SW 1271 (cell line): ENCODE measurements at places on chromosomes 5 and 9.

DNA sequence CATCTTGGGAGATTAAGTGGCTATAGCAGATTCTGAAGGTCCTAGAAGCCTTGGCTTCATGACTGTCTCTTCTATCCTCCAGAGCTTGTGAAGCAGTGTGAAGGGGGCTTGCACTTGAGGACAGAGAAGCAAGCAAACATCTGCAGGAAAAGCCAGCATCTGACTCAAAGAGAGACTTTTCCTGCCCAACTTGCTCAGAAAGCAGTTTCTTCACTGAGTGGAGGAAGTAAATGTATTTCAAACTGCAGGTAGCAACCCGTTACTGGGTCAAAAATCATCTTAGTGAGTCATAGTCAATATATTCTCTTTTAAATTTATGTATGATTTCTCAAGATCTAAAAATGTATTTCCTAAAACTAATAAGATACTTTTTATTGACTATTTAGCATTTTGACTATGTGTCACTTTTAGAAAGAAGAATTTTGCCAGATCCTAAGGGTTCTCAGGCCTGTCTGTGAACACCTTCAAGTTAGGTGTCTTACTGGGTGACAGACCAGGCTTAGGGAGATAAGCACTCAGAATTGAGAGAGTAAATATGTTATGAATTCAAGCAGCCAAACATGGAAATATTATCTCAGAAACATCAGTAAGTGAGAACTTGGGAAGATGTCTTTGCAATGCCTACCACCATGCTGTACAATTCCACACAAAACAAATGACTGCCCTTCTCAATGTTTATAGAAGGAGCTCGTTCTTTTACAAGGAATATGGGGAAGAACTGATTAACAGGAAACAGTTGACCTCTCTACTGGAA, 72.6 kb upstream of the DMAC1 start:
- no peak for DNase-seq

DNA sequence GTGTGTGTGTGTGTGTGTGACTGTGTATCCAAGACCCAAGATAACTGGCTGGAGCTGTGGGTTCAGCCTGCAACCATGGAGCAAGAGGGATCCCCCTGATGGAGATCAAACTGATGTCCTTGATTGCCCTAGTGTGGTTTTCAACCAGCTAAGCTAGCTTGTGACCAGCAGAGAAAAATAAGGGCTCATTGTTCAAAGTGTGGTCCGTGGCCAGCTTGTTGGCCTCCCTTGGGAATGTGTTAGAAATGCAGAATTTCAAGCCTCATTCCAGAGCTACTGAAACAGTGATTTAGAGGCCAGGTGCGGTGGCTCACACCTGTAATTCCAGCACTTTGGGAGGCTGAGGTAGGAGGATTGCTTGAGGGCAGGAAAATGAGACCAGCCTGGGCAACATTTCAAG, 79.9 kb downstream of the ACER2 start:
- no peak for DNase-seq

GRCh38 chr9:109251080-109251775, 69.6 kb downstream of the EPB41L4B start:
- no peak for DNase-seq

- no peak for DNase-seq
Measured at GRCh38 chr5:24923400-24923799, 278.6 kb upstream of the CDH10 start.

DNA sequence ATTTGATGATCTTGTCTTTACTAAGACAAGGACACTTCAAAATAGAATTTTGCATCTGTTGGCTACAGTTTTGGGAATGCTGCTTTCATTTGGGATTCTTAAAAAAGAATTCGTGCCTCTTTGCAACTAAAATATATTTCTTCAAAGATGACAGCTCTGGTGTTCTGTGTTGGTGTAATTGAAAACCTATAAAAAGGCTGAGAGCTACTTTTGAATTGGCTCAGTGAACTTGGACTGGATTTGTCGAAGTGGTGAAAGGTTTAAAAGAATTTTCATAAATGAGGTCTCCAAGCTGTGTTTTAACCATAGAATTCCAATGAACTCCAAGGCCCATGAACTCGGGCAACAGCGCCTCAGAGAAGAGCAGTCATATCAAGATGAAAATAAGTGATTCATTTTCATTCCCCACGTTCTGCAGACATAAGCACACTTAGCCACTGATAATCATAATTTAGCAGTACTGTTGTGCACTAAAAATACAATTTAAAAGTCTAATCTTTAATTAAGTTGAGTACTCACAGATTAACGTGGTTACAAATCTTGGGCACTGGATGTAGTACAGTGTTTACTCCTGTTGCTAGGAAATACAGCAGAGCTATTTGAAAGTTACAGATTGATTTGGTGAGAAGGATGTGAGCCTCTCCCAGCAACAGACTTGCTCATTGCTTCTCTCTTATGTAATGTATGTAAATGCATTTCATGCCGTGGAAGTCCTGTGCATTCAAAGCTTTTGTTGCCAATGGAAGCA, 10.9 kb downstream of the SNCAIP start:
- DNase-seq: no peak

DNA sequence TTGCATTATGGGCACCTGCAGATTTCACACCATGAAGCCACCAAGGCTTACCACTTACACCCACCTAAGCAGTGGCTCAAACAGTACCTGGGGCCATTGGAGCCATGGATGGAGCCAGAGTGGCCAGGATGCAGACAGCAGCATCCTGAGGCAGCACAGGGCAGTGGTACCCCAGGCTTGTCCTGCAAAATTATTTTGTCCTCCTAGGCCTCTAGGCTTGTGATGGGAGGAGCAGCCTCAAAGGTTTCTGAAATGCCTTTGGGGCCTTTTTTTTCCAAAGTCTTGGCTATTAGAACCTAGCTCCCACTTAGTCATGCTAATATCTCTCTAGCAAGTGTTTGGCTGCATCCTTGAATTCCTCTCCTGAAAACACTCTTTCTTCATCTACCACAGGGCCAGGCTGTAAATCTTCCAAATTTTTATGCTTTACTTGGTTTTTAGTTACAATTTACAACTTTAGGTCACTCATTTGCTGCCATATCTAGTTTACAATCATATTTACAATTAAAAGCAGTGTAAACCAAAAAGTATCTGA, 15.7 kb downstream of the TMC1 start:
- no peak for DNase-seq

- no peak for DNase-seq
Measured at GRCh38 chr5:32935283-32935682, 224.2 kb downstream of the NPR3 start.

GRCh38 chr5:176770431-176770830, 39.9 kb upstream of the UNC5A start:
- DNase-seq: no peak

- DNase-seq: no peak
Measured at GRCh38 chr9:102049586-102050246, 311.3 kb upstream of the GRIN3A start.

DNA sequence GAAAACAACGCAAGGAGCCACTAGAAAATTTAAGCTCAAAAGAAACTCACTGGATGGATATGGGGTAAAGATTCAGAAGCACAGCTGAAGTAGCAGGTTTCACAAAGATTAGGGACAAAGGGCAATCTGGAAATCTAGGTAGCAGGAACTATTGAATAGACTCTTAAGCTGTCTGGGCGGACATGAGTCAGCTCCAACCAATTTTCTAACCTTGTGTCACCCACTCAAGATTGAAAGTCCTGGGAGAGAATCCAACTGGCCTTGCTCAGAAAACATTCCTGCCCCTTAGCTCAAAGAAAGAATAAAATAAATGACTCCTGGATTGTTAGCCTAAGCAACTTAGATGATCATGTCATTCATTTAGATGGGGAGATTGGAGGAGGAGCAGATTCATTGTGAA, 69.2 kb downstream of the STK32A start:
- peak; percentile 70 for DNase-seq

DNA sequence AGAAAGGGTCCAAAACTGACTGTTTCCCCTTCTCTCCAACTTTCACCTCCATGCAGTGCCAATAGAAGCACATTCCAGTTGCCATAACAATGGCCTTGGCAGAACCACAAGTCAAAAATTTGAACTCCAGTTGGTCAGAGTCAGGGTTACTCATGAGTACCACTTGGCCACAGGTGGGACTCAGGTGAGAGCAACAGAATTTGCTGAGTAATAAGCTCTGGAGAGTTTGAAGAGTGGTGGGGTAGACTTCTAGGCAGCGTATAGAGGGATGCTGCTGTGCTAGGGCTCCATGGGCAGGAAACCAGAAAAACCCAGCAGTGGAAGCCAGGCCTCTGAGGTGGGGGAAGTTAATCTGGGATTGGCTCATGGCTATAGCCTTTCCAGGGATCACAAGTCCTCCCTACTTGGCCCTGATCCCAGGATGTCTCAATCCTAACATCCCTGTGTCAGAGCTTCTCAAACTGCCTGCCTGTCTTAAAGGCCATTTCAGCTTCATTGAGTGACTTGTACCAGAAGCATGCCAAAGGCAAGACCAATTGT, 30.2 kb downstream of the SNX18 start:
- DNase-seq: no peak

GRCh38 chr9:91177081-91177480, 184.6 kb downstream of the AUH start:
- no peak for DNase-seq

DNA sequence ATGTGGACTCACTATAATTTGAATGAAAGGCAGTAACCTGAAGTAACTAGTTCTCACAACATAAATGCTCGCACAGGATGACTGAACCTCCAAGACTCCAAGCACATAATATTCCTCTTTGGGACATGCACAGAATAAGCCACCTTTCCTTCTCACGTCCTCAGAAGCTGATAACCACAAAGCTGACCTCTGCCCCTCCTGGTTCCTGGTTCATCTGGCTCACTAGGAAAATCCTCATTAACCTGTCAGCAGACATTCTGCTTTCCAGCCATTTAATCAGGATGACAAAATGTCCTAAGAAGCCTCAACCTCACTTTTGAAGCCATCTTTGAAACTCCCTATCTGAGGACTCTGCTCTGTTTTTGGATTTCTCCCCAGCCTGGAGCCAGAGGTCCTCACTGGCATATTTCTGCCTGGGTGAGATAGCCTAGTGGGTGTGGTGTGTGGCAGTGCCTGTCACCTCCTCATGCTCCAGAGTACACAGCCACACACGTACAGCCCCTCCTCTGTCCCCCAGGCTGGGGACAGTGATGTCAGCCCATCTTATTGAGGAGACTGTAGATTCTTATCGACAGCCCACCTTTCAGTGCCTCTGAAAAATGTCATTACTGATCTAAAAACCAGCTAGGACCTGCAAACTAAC, 10.3 kb downstream of the ANKH start:
- DNase-seq: no peak

DNA sequence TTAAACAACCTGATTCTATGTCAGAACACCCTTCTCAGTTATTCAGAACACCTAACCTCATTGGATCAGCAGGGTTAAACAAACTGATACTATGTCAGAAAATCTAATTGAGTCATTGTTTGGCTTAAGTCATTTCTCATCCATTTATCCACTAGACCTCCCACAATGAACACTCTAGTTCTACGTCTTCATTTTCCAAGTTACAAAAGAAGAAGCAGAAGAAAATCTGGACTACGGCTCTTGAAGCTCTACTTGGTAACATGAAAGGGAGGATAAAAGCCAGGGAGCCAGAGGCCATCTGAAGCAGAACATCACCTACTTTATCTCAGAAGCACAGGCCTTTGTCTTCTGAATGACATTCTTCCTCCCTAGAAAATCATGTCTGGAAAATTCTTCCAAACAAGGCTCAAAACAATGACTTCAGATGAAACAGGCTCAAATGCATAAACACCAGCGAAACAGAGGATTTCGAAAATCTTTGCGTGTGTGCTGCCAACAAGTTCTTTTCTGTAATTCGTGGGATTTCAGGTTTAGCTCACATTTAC, 35.4 kb upstream of the TGFBI start:
- no peak for DNase-seq

DNA sequence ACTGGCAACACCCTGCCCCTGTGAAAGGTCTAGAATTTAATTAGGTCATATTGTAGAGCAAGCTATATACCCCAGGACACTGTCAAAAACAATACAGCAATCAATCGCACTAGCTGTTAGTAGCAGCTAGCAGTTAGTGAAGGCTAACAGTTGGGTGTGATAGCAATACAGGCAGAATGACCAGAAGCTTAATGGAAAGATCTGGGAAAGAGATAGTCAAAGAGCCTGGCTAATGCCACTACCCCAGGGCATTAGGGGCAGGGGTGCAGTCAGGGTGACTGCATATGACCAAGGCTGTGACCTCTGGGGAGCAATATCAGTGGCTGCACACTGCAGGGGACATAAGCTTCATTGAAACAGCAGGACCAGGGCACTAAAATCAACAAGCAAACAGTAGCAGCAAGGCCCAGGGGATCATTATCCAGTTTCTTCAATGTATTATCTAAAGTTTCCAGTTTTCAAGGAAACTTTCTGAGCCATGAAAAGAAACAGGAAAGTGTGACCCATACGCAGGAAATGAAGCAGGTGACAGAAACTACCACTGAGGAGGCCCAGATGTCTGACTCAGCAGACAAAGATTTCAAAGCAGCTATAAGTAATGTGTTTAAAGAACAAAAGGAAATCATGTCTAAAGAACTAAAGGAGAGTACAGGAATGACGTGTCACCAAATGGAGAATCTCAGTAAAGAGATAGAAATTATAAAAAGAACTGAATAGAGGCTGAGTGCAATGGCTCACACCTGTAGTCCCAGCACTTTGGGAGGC, 82.4 kb downstream of the ZNF354C start:
- DNase-seq: peak; percentile 73

DNA sequence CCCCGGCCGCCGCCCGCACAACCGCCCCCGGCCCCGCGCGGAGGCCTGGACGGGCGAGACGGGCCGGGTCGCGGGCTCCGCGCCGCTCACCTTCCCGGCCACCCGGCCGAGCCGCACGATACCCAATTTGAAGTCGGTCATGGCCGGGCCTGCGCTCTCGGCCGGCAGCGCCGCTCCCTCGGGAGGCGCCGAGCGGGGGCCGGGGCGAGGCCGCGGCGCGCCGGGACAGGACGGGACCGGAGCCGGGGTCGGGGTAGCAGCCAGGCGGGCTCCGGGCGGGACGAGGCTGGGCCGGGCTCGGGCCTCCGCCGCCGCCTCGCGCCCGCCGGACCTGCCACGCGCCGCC, 216 bp downstream of the ZMYND19 start:
- no peak for DNase-seq

DNA sequence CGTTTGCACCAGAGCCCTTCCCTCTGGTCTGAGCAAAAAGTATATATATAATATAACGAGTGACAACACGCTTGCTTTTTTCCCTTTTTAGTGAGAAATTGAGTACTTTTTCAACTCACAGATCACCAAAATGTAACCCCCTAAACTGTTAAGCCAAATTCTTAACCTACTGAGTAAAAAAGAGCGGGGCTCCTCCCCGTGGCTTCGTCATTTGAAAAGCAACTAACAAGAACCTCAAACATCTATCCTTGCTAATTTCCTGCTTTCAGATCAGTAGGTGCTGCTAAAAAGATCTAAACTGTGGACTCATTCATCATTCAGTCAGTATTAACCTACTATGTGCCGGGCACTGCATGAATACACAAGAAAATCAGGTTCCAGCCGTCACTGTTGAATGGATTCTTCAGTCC, 1.0 kb upstream of the PTBP3 start:
- DNase-seq: no peak
